ENCODE measurements at places on chromosomes 11 and 22.

DNA sequence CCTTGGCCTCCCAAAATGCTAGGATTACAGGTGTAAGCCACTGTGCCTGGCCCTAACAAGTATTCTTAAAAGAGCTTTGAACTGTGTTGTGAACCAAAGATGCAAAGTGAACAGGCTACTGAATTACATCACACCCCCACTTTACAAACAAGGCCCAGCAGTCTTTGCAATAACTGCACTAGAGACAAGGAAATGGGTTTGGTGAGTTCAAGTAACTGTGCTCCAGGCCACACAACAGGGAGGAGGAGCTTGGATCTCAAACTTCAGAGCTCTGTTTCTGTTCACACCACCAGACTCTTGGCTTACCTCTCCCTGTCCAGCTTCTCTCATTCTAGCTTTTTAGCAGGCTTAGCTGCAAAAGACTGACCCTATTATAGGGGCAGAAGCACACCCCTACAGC is 30.4 kb upstream of the RASL10A start:
- DNase-seq, result no peak

DNA sequence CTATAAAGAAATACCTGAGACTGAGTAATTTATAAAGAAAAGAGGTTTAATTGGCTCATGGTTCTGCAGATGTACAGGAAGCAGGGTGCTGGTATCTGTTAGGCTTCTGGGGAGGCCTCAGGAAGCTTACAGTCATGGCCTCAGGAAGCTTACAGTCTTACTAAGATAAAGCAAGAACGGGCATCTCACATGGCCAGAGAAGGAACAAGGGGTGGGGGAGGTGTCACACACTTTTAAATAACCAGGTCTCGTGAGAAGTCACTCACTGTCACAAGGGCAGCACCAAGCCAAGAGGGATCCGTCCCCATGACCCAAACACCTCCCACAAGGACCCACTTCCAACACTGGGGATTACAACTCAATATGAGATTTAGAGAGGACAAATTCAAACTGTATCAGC is 192.8 kb upstream of the B3GAT1 start:
- no peak for DNase-seq

- peak; percentile 37 for DNase-seq
These were observed 2.7 kb downstream of the RNH1 start for GRCh38 chr11:504053-504993.

GRCh38 chr22:39947220-39948216 is 12.7 kb upstream of the TMA7B start:
- DNase-seq, result no peak

- no peak for DNase-seq
These were observed 1.5 kb downstream of the CRKL start for GRCh38 chr22:20918663-20919218.

DNA sequence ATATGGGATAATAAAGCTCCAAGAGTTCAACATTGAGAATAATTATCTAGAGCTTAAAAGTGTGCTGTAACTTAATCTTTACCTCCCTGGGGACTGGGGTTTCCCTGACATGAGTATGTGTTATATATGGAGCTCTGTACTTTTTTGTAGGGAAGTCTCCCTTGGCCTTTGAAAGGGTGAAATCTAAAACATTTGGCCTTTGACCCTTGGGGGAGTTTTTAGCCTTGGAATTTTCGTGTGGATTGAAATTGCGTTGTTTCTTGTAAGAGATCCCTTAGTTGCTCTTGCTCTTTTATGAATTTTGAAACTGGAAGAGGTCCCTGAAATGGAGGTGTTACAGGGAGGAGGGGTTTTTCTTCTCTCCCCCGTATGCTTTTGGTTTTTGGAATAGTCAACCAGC is 450.0 kb downstream of the NELL1 start:
- DNase-seq, result no peak

DNA sequence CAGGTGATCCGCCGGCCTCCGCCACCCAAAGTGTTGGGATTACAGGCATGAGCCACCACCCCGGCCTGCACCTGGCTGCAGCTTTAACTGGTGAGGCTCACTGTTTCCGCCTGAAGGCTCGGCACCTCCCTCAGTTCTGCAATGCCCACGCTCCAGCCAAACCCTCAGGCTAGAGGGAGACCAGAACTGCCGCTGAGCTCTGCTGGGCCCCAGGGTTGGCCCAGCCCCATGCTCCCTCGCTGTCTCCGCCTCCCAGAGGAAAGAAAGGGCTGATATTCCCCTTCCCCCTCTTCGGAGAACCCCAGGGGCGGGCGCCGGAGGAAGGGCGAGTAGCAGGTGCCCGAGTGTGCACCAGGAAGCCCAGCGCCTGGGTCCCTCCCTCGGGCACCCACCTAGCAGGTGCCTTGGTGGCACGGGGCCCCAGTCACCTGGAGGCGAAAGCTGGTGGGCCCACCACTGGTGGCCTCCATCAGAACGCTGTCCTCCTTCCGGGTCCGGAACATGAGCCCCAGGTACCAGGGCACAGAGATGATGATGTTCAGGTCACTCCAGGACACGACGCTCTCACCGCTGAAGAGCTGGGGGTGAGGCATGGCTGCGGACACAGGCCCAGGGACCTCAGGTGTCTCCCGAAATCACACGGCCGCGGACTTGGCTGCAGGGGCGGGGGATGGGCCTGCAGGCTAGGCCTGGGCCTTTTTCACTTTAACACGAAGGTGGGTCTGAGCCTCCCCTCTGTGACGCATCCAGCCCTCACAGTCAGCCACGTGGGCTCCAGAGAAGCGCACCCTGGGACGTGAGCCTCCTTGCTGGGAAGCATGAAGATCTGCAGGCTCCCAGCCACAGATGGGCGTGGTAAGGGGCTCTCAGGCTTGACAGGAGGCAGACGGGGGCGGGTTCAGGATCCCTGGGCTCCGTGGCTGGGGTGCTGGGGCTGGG is 73.3 kb downstream of the TRMU start:
- no peak for DNase-seq

DNA sequence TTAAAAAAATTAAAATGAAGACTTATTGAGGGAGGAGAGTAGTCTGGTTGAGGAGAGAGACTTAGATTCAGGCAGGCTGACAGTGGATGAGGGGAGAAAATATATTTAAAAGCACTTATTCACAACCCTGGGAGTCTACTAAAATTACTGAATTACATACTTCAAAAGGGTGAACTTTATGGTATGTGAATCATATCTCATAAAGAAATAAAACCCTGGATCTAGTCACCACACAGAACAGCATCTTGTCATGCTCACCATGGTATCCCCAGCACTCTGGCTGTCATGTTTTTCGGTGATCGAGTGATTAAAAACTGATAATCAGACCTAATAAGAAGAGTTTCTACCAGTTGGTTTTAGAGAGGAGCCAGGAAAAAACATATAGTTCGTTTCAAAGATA is 11.0 kb downstream of the TEAD1 start:
- no peak for DNase-seq

DNA sequence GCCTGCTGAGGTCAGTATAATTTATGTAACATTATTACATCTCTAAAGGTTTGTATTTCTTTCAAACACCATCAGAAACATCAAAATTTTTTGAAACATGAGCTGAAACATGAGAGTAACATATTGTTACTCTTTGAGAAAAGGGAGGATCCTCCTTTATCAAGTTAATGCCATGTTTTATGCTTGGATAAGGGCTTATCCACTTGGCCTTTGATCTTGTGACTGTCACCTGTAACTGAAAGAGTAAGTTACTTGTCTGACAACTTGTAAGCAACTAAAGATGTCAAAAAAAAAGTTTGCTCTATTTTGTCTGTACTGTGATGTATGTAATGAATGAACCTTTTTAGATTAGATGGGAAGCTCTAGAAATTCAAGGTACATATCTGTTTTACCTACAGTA is 59.6 kb downstream of the FAR1 start:
- no peak for DNase-seq

- DNase-seq, result no peak
These were observed 79.8 kb upstream of the CNTN5 start for GRCh38 chr11:98940913-98941312.

DNA sequence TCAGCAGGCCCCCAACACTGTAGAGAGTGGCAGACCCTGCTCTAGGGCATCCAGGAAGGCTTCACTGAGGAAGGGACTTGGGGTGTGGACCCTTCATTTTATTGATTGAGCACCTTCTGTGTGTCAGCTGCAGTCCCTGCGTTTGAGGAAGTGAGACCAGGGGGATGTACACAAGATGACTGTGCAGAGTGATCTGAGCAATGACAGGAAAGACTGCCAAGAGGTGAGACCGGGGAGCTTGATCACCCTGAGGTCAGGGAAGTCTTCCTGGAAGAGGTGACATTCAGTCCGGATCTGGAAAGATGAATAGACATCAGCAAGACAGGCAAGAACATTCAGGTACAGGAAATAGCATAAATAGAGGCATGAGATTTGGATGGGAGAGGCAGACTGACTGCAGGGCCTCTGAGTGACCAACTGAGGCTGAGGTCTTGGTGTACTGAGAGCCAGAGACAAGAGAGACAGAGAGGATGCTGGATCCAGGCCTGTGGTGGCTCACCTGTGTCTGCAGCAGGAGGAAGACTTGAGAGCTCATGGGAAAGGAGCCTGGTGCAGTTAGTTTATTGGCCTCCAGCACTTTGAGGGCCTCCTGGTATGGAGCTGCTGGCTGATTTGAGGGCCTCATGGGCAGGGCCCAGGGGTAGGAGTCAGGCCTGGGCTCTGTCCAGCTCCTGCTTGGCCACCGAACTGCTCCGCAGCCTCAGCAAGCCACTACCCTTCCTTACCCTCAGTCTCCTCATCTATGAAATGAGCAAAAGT is 5.2 kb downstream of the DGAT2 start:
- DNase-seq, result peak; percentile 87

GRCh38 chr11:112355726-112356125 is 95.1 kb upstream of the PLET1 start:
- DNase-seq, result no peak

DNA sequence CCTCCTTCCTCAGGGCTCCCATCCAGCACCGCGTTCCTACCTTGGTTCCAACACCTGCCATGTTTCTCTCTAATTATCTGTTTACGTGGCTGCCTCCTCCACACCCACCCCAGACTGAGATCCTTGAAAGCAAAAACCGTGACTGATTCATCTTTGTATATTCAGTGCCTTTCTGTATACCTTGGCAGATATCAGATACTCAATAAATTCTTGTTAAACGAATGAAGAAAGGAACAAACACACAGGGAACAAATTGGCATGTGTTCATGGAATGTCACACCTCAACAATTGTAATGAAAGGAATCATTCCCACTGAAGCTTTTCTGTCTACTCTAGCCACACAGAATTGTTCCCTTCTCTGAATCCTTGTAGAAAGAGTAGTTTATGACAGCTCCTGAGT is 20.4 kb upstream of the LRRC55 start:
- DNase-seq, result no peak

- DNase-seq, result no peak
These were observed 29.0 kb downstream of the TRMU start for GRCh38 chr22:46364341-46365165.

- no peak for DNase-seq
These were observed 452 bp downstream of the MACROD1 start for GRCh38 chr11:64165481-64165841.

DNA sequence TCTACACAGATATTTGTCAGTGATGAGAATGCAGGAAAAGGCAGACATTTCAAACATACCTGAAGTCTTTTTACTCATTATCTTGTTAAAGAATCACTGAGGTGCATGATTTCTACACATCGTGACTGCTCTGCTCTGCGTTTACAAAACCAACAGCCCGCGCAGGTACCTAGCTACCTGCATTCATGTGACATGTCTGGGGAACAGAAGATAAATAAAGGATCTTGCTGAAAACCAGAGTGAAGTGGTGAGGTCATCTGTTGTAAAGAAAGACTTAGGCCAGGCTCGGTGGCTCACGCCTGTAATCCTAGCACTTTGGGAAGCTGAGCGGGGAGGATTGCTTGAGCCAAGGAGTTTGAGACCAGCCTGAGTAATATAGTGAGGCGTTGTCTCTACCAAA is 15.7 kb downstream of the ASPHD2 start:
- DNase-seq, result no peak

- no peak for DNase-seq
These were observed 12.1 kb downstream of the C11orf86 start for GRCh38 chr11:66987158-66987620.

- no peak for DNase-seq
These were observed 58.6 kb downstream of the DDIAS start for GRCh38 chr11:82959987-82960778.

DNA sequence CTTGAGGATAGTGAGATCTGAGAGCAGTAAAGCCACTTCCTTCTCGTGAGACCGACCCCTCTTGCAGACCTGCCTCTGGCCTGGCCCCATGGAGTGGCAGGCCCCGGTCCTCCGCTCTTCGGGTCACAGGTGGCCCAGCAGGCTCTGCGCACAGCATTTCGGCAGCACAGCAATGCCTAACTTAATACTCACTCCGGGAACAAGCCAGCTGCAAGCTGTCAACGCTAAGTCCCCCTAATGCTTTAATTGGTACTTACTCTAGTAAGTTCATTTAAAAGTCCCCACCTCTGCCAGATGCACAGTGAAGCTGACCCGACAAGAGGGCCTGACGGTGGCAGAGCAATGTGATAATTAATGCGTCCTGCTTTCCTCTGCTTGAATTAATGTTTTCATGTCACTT is 349.3 kb upstream of the B3GAT1 start:
- no peak for DNase-seq

DNA sequence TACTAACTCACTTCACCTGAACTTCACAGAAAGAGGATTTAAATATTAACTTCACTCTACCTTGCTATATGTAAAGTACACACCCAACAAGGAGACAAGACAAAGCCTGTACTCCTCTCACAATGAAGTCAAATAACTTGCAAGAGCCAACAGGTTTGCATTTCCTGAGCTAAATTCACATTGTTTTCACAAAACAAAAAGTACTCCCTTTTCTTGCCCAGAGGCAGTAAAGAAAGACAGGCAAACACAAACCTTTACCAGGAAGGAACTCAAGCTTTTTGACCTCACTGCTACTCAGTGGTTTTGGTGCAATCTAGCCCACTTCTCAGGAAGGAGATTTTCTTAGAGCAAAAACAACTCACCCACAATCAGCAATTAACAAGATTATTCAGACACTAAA is 15.7 kb downstream of the USP28 start:
- DNase-seq, result peak; percentile 7

DNA sequence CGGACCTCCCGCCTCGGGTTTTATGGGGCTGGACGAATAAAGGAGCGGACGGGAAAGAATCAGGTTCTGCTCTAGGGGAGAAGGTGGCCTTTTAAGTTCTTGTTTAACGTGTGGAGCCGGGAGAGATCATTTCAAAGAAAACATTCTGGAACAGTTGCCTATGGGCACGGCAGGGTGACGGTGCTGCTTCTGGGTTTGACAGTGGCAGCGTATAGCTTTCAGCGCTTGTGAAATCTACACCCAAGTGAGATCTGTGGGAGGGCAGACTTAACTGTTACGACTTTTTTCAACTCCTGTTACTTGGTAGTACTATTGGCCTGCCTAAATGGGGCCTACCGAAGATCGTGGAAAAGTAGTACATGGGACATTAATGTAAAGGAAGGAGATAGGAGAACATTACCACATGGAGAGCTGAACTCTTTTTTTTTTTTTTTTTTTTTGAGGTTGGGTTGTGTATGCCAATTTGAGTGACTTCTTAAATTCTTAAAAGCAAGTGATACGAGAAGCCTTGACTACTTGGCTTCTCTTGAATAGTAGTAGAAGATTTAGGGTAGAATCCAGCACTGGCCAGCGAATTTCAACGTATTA is 743 bp downstream of the USP47 start:
- peak; percentile 82 for DNase-seq
